ENCODE measurements at places on chromosomes 1 and 21.
A peak's percentile ranks its signal among the peaks of the same experiment; 100 is the strongest.

DNA sequence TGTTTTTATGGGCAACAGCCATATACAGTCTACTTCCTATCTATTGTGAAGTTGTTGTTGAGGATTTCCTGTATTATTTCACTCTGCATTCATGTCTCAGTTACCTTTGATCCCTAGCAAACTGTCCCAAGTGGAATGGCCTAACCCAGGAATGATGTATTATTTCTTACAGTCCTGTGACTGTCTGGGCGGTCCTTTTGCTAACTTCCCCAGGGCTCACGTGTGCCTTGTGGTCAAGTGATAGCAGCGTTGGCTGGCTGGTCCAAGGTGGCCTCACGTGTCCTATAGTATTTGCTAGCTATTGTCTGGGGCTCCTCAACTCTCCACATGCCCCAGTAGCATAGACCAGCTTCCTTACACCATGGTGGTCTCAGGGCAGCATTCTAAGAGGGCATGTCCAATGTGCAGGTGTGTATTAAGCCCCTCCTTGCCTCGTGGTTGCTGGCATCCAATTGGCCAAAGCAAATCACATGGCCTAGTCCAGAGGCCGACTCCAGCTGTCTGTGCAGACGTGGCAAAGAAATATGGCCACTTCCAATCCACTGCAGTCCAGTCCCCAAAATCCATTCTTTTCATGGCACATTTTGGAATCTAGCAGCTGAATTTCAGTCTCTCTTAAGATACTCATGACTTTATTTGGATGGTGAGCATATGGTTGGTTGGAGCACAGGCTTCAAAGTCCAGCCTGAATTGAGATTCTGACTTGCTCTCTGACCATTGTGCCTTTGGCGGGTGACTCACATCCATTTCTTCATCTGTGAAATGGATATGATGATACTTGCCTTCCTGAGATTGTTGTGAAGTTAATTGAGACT is 94.1 kb downstream of the GALNT2 start:
- no peak for DNase-seq

DNA sequence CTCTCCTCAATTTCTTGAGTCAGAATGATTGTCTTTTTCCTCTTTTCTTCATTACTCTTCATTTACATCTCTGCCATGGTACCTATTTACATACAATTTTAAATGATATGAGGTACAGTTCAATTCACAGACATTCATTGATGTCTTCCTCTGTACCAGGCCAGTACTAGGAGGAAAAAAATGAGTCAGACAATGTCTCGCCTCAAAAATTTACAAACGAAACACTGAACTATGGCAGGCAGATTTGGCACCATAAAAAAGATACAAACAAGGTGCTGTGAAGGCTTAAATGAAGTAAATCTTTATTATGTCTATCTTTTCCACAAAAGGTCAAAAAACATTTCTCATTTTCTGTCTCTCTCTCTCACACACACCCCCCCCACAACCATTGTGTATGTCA is 71.0 kb downstream of the RGS13 start:
- no peak for DNase-seq

- DNase-seq = no peak
Measured at GRCh38 chr1:113855630-113856400, 15.7 kb downstream of the PTPN22 start.

- DNase-seq = no peak
Measured at GRCh38 chr21:27759820-27760219, 792.9 kb upstream of the ADAMTS5 start.

- no peak for DNase-seq
Measured at GRCh38 chr1:45654540-45655280, 30.9 kb upstream of the CCDC17 start.

DNA sequence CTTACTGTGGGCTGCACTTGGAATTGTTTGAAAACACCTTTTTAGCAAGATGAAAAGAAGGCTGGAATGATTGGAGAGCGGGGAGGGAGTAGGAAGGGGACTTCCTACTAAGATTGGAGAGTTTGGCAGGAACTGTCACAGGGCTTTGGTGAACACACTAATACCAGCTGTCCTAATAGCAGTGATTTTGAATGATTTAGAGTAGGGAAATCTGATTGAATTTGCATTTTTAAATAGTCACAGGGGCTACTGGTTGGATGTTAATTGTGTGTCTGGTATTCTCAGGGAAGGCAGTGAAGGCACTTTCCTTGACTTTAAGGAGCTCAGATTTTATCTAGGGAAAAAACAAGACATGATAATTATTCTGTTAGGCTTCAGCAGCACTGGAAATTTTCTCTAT is 2.5 kb upstream of the HMGCL start:
- no peak for DNase-seq

DNA sequence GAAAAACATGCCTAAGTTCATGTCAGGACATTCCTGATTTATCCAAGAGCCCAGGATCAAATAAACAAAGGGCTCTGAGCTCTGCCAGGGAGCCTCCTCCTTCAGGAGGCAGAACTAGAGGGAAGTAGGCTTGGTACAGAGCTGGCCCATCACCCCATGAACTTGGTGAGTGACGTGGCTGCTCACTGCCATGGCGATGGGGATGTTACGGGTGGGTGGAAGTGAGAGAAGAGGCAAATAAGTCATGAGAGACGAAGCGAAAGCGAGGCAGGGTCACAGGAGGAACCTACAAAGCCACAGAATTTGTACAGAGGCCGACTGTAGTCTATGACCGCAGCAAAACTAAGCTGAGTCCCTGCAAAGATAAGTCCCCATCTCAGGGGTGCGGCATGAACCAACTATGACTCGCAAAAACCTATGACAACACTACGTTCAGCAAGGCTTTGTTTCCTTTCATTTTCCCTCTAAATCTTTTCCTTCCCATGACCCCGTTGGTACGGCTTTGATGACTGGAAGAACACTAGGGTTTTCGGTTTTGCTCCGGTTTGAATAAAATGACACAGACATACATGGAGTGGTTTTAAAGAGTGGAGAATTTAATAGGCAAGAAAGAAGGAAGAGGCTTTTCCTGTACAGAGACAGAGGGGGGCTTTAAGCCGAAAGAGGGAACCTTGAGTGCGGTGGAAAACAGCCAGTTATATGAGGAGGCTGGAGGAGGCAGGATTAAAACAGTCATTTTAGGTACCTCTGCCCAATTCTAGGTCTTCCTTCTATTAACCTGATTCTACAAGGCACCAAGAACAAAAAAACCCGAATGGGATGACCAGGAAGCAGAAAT is 74.1 kb downstream of the CD46 start:
- peak; percentile 83 for DNase-seq

GRCh38 chr1:226719596-226720387 is 19.3 kb downstream of the ITPKB start:
- no peak for DNase-seq

DNA sequence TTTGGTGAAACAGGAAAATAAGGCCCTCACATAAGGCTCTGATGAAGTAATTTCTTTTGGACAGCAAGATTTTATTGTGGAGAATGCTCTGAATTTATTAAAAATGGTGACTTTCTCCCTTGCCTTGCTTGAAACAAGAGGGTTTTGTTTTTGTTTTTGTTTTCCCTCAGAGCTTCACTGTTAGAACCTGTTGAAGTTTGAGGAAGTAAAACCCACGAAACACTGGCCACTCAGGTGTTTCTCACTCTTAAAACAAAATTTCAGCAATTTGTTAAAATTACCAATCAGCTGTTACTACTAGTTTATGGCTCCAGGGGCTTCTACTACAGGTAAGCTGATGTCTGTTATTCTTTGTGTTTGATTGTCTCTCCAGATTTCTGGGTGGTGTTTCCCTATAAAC is 112.6 kb upstream of the B3GALT2 start:
- DNase-seq = no peak

GRCh38 chr1:81358151-81358550 is 442.6 kb upstream of the ADGRL2 start:
- DNase-seq = no peak

- no peak for DNase-seq
Measured at GRCh38 chr1:41890825-41891198, 27.9 kb downstream of the HIVEP3 start.

DNA sequence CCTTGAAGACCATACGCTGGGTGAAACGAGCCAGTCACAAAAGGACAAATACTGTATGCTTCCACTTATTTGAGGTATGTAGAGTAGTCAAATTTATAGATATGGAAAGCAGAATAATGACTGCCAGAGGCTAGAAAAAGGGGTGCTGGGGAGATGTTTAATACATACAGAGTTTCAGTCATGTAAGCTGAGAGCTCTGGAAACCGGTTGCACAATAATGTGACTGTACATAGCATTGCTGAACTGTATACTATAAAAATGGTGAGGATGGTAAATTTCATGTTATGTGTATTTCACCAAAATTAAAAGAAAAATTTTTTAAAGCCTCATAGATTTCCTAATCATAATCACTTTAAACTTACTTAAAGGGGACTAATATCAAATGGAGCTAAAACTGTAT is 110.8 kb downstream of the ZZZ3 start:
- DNase-seq = no peak

DNA sequence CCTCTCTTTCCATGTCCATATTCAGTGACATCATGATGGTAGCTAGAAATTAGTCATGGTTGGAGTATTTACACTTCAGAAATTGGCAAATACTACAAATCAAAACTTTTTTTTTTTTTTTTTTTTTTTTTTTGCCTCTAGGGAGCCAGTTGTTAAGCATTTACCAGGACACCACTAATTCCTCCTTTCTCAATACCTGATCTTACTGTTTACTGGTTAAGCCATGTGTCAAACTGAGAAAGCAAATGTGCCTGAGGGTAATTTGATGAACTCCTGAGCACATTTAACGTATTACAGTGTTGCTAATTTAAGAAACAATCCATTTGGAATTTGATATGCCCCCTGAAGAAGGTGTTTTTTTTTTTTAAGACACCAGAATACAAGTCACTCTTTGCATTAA is 94.4 kb downstream of the DNM3 start:
- no peak for DNase-seq

- no peak for DNase-seq
Measured at GRCh38 chr1:79777481-79778219, 771.1 kb upstream of the ADGRL4 start.

GRCh38 chr1:54798769-54799641 is 2.1 kb downstream of the TTC22 start:
- peak; percentile 61 for DNase-seq

GRCh38 chr1:46491443-46492268 is 2.0 kb downstream of the DMBX1 start:
- no peak for DNase-seq

DNA sequence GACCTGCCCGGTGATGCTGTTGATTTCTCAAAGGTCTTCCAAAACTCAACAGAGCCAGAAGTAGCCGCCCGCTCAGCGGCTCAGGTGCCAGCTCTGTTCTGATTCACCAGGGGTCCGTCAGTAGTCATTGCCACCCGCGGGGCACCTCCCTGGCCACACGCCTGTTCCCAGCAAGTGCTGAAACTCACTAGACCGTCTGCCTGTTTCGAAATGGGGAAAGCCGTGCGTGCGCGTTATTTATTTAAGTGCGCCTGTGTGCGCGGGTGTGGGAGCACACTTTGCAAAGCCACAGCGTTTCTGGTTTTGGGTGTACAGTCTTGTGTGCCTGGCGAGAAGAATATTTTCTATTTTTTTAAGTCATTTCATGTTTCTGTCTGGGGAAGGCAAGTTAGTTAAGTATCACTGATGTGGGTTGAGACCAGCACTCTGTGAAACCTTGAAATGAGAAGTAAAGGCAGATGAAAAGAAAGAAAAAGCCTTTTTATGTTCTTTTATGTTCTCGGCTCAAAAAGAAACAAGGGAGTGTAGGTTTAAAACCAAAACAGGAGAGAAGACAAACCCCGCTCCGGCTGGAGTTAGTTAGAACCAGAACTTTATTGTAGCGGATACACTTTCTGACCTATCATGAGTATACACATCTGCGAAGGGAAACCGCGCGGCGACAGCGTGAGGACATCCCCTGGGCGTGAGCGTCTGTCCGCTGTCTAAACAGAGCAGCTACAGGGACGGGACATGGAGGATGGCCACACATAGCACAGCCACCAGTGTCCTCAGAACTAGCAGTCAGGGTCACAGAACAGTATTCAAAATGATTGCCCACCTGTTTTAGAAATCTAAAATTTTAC is 77.1 kb downstream of the PIK3CD start:
- peak; percentile 82 for DNase-seq

DNA sequence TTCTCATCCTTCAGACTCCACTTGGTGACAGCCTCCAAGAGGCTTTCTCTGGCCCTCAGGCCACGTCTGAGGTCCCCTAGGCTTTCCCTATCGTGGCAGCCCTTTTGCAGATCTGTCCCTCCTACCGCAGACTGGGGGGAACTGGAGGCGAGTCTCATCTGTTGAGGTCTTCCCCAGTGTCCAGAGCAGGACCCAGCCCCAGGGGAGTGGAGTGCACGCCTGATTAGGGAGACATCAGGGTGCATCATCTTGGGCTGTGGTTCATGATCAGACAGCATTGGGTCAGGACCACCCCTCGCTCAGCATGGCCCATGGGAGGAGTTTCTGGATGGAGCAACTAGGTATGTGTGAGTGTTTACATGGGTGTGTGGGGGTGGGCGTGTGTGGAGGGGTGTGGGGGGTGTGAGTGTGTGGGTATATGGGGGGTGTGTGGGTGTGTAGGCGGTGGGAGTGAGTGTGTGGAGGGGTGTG is 8.5 kb upstream of the MATN1 start:
- DNase-seq = no peak

- DNase-seq = no peak
Measured at GRCh38 chr1:37010011-37010410, 24.3 kb downstream of the GRIK3 start.

GRCh38 chr1:46274225-46275029 is 26.9 kb downstream of the RAD54L start:
- no peak for DNase-seq

- DNase-seq = no peak
Measured at GRCh38 chr1:68057564-68057963, 7.1 kb upstream of the DIRAS3 start.

DNA sequence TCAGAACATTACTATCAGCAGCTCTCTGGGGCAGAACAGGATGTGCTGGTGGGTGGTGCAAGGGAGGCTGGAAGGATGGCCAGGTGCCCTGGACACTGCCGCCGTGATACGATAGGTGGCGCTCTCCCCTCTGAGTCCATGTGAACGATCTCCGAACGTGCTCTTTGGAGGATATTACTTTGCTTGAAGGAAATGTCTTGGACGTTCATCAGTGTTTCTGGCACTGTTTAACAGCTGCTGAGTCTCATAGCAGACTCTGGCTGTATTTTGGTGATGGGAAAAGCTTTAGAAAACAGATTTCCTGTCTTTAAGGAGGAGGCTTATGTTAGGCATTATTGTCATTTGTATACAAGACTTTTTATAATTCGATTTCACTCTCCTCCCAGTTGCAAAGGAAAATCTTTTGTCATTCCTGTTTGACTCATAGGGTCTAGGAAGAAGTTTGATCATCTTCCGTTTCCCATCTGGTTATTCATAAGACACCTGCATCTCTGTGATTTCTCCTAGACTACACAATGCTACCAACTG is 386.2 kb upstream of the ADGRL2 start:
- DNase-seq = no peak

- DNase-seq = no peak
Measured at GRCh38 chr21:44461464-44462001, 6.2 kb downstream of the LRRC3 start.
